ENCODE measurements at places on chromosomes 12 and 14. TPM values are rescaled to one million over a fixed set of nuclear protein-coding genes. Genes with fewer than 3 reads are reported as not detected.

GRCh38 chr12:48996794-48997718 is 2.1 kb downstream of the DDN start:
- DNase-seq: no peak

DNA sequence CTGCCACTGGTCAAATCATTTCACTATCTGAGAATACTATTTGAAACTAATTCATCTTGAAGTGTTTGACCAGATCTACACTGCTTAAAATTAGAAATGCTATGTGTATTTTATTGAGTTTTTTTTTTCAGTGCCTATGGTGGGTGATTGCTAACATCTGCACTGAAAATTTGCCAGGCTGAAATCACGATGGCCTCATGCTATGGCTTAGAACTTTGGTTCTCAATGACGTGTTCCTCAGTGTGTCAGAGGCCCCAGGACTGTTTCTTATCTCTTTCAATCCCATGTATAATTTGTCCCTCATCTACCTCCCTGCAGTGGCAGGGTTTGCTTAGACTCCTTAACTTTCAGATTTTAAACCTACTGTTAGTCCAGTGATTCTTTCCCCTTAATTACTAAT is 36.2 kb upstream of the NKX2-8 start:
- DNase-seq: no peak

DNA sequence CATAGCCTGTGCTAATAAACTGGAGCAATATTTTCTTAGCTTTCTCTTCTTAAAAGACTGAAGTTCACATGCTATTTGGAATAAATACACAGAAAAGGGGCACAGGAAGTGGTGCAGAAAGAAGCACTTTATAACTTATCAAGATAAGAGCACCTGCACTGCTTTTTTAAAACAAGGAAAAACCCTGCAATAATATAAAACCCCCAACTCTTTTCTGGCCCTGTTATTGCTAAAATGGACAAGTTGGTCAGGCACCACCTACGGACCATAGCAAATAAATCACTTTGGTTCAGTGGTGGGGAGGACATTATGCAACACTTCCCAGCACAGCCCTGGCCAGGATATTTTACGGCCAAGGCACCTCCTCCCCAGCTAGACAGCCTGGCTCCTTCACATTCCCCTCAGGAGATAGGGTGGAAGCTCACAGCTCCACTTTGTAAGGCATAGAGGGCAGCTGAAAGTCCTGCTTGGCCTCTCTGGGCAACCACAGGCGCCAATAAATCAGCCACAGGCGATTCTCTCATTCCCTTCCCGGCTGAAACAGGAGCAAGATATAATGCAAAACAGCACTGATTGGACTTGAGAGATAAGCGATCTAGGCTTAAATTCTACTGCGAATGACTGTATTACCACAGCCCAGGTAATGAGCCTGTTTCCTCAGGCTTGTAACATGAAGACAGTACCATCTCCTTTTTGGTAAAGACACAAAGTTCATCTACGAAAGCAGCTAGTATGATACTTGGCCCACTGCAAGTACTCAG is 2.0 kb downstream of the ZBTB25 start:
- no peak for DNase-seq

DNA sequence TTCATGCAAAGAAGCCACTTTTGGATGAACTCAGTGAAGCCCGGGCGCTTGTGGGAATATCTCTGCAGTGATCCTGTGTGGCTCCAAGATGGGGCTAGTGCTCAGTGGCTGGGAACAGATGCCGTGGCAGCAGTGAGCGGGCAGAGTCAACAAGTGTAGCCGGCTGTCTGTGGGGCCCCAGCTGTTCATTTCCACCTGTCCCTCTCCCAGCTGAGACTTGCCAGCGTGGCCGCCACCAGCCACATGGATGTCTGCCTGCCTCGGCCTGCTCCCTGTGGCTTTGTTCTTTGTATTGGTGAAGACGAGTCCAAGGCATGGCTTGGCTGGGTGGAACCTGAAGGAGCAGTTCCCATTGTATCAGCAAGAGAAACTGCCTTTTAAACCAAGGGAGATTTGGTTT is 77.3 kb downstream of the NOS1 start:
- no peak for DNase-seq

The CLMN gene
- 9.8 TPM for total RNA-seq

Data from kidney epithelial cell (primary cell).